ENCODE measurements at places on chromosomes 2 and 18. TPM values are rescaled to one million over a fixed set of nuclear protein-coding genes. Genes with fewer than 3 reads are reported as not detected.

DNA sequence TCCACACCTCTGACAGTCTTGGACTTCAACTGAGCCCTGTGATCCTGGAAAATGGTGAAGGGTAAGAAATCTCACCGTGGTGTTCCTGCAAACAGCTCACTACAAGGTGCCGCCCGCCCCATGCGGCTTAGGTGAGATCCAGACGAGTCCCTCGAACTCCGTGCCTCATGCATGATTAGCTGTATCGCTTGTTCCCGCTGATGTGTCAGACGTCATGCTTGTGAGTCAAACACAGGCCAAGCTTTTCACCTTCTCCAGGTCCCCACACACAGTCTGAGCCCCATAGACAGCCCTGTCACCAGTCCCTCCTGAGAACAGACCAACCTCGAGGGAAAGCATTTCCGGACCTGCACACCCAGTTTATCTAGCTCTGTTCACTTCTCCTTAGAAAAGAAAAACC lies 740.5 kb downstream of the GALR1 start:
- no peak for DNase-seq

DNA sequence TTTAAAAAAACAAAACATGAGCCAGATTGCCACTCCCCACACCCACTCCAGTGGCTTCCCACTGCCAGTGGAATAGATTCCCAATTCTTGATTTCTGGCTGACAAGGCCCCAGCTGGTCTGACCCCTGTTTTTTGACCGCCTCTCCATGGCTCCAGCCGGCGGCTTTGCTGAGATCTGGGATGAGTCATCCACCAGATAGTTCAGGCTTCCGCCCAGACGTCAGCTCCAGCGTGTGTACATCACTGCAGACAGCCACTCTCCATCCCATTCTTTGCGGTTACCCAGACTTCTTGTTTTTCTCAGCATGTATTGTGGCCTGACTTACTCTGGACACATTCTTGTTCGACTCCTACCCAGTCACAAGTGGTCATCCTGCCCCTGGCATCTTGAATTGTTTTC lies 227.9 kb downstream of the GBX2 start:
- no peak for DNase-seq

DNA sequence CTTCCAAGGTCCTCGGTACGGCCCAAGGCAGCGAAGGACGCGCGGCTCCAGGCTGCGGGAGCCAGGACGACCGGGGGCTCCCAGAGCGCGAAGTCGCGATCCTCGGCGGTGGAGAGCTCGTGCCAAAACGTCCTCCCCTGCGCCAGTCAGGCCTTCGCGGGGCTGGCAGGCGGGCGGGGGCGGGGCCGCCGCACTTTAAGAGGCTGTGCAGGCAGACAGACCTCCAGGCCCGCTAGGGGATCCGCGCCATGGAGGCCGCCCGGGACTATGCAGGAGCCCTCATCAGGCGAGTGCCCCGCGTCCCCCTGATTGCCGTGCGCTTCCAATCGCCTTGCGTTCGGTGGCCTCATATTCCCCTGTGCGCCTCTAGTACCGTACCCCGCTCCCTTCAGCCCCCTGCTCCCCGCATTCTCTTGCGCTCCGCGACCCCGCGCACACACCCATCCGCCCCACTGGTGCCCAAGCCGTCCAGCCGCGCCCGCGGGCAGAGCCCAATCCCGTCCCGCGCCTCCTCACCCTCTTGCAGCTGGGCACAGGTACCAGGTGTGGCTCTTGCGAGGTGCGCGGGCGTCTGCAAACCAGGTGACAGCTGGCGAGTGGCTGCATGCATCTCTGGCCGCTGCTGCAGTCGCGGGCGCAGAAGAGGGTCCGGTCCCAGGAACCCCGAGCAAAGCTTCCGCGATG lies at the start of gene CIDEA:
TSS of gene CIDEA (plus strand) at position 226 of the 684 bp plus-strand sequence. CDS start at position 249, 23 bp downstream.
- DNase-seq: no peak

- no peak for DNase-seq
These were observed 57.8 kb upstream of the CTAGE1 start for GRCh38 chr18:22475426-22476100.

GRCh38 chr2:161415034-161415986 lies 787 bp upstream of the TBR1 start:
- DNase-seq: no peak

DNA sequence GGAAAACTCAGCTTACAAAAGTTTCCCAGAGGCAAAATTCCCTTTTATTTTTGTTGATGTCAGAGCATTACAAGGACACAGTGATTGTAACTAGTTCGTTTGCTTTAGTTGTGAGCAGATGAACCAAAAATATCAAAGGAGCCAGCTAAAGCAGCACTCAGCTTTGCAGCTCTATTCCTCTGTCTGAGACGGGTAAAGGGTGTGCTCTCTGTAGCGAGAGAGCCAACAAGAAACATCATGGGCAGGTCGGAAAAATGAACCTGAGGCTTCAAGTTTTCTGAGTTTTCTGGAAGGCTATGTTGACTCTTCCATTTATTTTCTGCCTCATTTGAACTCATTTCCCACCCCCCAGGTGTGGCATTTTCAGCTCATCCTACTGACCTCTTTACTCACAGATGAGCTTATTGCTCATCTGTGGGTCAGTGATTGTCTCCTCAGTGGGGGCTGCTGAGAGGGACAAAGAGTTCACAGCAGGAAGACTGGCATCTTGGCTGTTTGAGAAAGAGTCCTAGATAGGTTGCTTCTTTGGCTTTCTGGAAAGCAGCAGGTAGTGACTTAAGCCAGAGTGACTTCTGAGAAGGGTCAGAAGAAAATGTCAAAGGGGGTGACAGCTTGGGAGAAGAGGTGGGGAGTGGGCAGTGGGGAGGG lies 66.6 kb upstream of the EPC2 start:
- no peak for DNase-seq

DNA sequence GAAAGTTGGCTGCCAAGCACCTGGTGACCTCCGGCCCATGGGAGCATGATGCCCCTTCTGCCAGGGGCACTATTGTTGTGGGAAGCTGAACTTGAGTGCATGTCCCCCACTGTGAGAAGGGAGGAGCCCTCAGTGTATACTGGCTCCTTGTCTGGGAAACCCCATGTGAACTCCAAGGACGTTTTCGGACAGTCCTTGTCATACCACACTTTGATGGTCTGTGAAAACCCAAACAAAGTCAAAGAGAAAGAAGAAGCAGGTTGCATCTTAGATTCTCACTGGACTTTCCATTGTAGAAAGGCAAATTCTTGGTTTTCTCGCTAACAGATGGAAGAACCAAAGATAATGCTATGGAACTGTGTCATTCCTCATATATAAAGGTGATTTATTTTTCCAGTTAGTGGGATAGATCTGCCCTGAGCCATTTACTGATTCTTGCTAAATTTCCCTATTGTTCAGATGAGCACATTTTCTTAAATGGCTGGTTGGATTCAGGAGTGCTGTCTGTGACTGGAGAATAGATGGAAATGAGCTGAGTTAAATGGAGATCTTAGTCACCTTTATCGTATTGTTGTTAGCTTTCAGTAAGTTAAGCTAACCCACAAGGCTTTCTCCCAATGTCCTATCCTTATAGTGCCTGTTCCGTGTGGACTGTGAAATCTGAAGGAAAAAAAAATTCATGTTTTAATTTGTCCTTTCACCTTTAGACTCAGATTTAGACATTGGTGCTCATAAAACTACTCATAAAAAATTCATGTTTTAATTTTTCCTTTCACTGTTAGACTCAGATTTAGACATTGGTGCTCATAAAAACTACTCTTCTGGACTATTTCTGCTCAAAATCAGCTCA lies 166.6 kb downstream of the ACTR3 start:
- DNase-seq: no peak

DNA sequence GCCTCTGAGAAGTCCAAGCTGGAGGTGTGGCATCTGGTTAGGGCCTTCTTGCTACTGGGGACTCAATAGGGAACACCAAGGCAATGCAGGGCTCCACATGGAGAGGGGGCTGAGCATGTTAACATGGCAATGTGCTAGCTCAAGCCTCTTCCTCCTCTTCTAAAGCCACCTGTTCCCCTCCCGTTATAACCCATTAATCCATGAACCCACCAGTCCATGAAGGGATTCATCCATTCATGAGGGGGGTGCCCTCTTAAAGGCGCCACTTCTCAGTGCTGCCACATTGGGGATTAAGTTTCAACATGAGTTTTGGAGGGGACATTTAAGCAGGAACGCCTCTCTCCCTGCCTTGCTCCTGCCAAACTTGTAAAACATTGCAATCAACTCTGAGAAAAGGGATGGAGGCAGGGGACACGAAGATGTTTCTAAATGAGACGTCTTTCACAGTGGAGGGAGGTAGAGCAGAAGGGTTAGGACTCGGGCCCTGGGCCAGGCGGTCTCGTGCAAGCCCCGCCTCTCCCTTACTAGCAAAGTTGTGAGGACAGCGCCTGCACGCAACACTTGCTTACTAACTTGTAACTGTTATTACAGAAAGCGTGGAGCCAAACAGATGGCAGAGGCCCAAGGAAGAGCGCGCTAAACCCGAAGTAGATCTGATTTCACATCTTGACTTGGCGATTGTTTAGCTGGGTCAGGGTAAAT lies 118.2 kb upstream of the ZNF516 start:
- no peak for DNase-seq

- DNase-seq: no peak
These were observed 127.2 kb downstream of the CTNNA2 start for GRCh38 chr2:79640001-79640400.

DNA sequence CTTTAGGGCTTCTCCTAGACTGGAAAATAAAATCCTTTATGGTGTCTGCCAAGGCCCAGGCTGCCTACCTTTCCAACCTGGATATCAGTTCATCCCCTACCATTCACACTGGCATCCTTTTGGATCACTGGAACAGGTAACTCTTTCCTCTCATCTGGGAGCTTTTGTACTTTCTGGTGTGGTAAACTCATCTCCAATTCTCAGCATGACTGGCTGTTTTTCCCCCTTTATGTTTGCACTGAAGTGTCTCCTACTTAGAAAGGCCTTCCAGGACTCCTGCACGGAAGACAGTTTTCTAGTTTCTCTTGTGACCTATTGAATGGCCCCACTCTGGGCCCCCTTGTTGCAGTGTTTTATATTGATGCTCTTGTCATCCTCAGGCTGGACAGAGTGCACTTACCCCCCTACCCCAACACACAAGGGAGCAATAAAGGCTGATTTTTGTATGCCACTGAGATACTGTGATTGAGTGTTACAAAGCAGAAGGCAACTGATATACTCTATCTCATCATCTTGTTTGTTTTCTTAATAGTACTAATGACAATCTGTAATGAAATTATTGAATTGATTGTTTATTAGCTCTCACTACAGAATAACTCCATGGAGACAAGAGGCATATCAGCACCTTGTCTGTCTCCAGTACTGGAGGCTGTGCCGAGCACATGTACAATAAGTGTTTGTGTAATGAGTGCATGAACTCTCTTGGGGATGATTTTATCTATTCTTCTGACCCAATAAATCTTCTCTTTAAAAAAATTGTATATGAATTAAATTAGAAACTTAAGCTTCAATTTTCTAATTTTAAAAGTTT lies 129.9 kb downstream of the PIEZO2 start:
- DNase-seq: no peak

- peak; percentile 44 for DNase-seq
These were observed 87.4 kb upstream of the RBMS1 start for GRCh38 chr2:160581035-160581434.

- no peak for DNase-seq
These were observed 40.5 kb downstream of the LONRF2 start for GRCh38 chr2:100281521-100282438.

DNA sequence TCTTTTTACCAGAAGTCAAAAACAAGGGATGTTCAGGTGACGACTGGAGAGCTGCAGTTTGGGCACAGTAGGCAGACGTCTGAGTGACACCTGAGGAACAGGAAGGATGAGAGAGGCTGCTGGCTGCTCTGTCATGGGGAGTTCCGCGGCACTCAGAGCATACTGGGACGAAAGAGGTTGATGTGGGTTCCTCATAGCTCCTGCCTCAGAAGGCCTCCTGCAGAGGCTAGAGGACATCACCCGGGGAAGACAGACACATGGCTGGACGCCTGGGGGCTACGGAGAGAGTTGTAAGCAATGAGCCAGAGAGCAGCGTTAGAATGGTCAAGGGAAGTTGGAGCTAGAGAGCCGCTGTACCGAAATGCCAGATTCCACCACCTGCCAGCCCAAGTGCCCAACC lies 45.1 kb upstream of the GLI2 start:
- no peak for DNase-seq

DNA sequence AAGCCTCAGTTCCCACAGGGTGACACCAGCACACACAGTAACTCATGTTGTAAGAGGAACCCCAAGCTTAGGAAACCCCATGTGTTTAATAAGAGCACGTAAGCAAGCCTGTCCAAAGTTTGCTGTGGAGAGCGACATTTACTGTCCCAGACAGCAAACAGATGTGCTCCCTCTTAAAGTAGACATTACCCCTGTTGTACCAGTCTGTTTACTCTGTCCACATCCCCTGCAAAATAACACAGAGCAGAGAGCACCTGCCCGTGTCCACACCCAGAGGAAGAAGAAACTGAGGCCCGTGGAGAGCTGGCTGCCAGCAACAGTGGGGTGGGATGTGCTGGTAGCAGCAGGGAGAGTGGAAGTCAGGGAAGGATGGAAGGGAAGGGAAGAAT lies 243.5 kb downstream of the GBX2 start:
- DNase-seq: no peak

GRCh38 chr2:31386648-31387047 lies 27.9 kb downstream of the XDH start:
- DNase-seq: no peak

GRCh38 chr2:8633735-8634313 lies 48.0 kb upstream of the ID2 start:
- peak; percentile 6 for DNase-seq

DNA sequence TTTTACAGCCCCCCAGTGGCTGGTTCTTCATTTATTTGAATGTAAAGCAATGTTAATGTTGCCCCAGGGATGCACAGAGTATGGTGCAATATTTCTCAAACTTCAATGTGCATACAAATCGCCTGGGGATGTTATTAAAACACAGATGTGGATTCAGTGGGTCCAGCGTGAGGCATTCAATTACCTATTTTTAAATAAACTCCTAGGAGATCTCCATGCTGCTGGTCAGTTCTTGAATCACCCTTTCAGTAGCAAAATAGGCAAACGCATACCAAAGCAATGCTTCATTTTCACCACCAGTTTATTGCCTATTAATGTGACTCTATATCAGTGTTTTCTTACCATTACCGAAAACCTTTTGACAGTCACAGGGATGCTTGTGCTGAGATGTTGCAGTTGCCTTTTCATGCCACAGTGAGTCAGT lies 530.7 kb downstream of the CBLN2 start:
- no peak for DNase-seq

DNA sequence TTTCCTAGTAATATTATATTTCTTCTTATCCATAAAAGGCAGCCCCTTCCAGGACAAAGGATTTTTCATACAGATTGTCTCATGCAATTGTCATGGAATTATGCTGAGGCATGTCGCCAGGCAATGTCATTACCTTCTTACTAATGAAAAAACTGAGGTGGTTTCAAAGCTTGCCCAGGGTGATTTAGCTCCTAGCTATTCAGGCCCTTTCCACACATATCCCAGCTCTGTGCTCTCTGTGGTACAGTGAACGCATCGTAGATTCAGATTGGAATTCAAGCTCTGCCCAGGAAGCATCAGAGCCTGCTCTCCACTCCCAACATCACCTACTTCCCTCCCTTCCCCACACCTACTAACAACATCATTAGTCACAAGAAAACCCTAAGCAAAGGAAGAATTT lies 60.1 kb downstream of the ATP8B1 start:
- DNase-seq: peak; percentile 93

The SLC8A1 gene
- total RNA-seq: 3.7 TPM

The ZNF532 gene
- 41.3 TPM for total RNA-seq

The NEU4 gene
- not detected for total RNA-seq

The SOX11 gene
- not detected for total RNA-seq

The ASXL3 gene
- total RNA-seq: under 0.01 TPM

The SERPINB13 gene
- total RNA-seq: 48.0 TPM

The USP40 gene
- 27.0 TPM for total RNA-seq

The REG1B gene
- not detected for total RNA-seq

All from bronchial epithelial cell (primary cell).